ENCODE measurements at places on chromosomes 12 and 14. TPM values are rescaled to one million over a fixed set of nuclear protein-coding genes. Genes with fewer than 3 reads are reported as not detected.

DNA sequence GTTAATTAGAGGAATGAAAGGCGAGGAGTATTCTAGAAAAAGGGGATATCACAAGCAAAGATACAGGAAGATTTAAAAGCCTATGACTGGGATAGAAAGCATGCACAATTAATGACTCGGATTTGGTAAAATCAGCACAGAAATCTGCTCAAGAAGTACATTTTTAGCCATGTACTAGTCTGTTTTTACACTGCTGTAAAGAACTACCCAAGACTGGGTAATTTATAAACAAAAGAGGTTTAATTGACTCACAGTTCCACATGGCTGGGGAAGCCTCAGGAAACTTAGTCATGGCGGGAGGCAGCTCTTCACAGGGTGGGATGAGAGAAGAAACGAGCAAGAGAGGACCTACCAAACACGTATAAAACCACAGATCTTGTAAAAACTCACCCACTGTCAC lies 716.3 kb upstream of the MDGA2 start:
- no peak for DNase-seq

The KIF5A gene
- 0.85 TPM for total RNA-seq

DNA sequence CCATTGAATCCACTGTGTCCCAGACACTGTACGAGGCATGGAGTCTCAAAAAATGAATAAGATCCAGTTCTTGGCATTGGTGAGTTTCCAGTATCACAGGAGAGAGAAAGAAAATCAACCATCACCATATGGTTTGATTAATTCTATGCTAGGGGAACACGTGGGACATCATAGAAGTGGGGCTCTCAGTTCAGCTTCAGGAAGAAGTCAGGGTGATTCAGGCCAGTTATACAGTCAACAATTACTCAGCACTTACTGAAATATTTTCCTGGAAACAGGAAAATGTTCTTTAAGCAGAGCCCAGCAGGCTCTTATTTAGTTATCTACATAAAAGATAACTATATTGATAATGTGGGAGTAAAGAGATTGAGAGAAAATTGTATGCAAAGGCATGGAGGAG lies 407.2 kb downstream of the NOVA1 start:
- no peak for DNase-seq

The FAM186B gene
- 0.31 TPM for total RNA-seq

DNA sequence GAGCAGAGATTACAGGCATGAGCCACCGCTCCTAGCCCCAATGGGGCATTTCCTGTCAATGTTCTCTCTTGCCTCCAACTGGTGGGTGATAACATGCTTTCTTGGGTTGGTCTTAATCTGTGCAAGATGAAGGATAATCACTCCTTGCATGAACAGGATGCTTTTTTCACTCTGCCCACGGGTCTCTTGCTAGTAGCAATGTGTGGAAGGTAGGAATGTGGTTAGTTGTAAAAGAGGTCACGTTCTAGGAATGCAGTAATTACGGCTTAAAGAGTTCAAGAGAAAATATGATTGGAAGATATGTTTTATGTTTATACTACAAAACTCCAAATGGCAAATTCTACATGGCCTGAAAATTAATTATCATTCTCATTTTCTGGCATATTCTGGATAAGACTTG lies 10.5 kb downstream of the RNASE10 start:
- no peak for DNase-seq

DNA sequence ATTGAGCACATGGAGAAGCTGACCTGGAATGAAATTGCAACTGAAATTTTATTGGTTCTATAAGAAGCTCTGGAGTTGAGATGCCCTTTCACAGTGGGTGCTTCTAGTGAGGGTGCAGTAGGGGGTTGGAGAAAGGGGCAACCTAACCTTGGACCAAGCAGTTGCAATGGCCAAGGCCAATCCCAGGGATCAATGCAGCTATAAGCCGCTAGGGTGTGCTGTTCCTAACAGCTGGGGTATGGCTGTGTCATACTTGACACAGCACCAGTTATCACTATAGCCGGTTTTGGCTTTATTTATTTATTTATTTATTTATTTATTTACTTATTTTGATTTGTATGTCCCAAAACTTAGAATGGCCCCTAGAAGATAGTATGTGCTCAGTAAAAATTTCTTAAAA lies 505.9 kb downstream of the FLRT2 start:
- DNase-seq: no peak

DNA sequence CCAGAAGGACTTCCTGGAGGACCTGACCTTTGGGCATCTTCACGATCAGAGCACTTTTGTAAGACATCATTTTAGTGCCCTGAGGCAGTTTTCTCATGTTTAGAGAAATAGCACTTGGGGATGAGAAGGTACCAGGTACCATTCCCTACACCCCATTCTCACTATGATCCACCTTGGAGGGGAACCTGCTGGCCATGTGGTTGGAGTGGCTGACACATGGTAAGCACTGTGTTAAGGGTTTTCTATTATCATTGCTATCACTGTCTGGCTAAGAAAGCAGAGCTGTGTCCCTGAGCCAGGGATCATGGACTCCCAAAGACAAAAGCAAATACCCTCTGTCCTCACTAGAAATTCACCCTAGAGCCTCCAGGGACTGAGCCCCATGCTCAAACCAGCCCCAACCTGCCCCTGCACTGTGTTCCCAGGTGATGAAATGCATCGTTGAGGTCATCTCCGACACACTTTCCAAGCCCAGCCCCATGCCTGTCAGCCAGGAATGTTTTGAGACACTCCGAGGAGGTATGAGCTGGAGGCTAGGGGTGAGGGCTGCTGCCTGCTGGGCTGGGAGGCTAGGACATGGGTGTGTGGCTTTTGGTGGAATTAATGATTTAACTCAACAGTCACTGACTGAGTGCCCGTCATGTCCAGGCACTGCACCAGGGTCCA lies 3.4 kb downstream of the CHGA start:
- DNase-seq: no peak

- no peak for DNase-seq
Observed at GRCh38 chr14:54796961-54797360, 105.7 kb downstream of the GCH1 start.

The PLCZ1 gene
- total RNA-seq: not detected

- no peak for DNase-seq
Observed at GRCh38 chr12:7205091-7205490, 15.6 kb downstream of the PEX5 start.

- DNase-seq: no peak
Observed at GRCh38 chr12:85280984-85281630, 1.1 kb downstream of the ALX1 start.

DNA sequence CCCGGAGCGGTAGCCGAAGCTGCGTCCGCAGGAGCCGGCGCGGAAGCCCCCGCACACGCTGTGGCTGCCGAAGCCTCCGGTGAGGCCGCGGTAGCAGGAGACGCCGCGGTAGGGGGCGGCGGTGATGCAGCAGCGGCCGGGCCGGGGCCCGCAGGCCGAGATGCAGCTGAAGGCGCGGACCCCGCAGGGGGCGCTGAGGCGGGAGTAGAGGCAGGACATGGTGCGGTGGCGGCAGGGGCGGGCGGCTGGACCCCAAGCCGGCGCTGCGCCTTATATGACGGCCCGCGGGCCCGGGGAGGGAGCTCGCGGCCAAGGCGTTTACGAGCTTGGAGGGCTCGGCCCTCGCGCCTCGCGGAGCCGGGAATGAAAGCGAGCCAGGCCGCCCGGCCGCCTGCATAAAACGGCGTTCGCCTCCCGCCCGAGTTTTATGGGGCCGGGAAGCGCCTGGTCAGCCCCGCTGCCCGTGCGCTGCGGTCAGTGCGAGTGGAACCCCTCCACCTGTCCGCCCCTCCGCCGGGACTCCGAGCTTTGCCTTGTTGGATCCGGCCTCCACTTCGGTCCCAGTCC lies 16.0 kb upstream of the KRT86 start:
- DNase-seq: no peak

DNA sequence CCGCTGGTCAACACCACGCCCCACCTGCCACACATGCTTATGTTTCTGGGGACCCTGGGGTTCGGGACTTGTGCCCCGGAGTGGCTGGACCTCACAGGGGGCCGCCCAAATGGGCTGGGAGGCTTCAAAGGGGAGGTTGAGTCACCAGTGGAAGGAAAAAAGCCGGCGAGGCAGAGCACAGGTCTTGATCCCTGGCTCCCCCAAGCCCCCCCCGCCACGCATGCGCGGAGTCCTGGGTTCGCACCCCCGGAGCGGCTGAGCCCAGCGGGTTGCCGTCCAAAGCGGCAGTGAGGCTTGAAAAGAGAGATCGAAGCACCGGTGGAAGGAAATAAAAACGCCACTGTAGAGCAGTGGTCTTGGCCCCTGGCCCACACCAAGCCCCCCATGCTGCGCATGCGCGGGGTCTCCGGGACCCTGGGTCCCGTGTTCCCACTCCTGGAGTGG lies 313.5 kb downstream of the ALG10 start:
- DNase-seq: no peak

GRCh38 chr12:52033446-52034140 lies 17.6 kb upstream of the NR4A1 start:
- DNase-seq: peak; percentile 31

The EDDM3A gene
- total RNA-seq: not detected

The STON2 gene
- total RNA-seq: 24.1 TPM

The KRT6C gene
- total RNA-seq: not detected

All from left colon (tissue), 2 donors.